ENCODE measurements at places on chromosomes 7 and 10. TPM values are rescaled to one million over a fixed set of nuclear protein-coding genes. Genes with fewer than 3 reads are reported as not detected.

GRCh38 chr10:7293378-7293920, 117.4 kb downstream of the SFMBT2 start:
- no peak for DNase-seq

GRCh38 chr10:36721871-36722270, 403.5 kb upstream of the ANKRD30A start:
- DNase-seq, result no peak

- no peak for DNase-seq
Measured at GRCh38 chr7:129501760-129502707, at the start of gene SMKR1. Gene SMKR1, plus strand, starts transcription at chr7:129502531. Its CDS starts 294 bp downstream, at chr7:129502825.

- no peak for DNase-seq
Measured at GRCh38 chr7:30743371-30744074, 8.4 kb upstream of the INMT start.

DNA sequence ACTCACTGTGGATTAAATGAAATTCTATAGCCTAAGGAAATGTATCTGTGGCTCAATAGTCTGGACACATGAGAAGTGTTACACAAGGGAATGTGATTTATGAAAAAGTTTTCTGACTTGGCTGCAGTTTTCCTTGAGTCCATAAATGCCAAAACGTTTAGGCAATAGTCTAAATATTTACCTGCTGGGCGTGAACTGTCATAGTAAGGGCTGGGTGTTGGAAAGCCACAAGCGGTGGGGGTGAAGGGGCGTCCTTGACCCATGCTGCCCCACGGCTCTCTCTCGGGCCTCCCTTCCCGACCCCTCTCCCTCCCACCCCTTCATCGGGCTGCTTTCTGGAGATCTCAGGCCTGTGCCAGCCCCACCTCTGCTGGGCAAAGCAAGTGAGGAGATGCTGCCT, 223.7 kb downstream of the BUB3 start:
- DNase-seq, result no peak

GRCh38 chr10:75978213-75978612, 546.8 kb downstream of the LRMDA start:
- DNase-seq, result no peak

DNA sequence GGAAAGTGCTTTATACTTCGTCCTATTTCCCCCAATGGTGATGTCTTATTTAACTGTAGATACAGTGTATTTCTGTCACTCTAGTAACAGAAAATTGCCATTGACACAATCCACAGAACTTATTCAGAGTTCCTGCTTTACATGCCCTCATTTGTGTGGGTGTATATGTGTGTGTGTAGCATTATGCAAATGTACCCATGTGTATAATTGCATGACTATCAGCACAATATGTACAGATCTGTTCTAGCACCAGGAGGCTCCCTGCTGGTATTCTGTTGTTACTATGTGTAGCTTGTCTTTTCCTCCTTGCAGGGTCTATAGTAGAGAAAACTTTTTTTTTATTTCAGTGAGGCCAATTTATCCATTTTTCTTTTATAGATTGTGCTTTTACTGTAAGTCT, 16.5 kb downstream of the CYP3A43 start:
- no peak for DNase-seq

GRCh38 chr10:60873758-60874157, 70.2 kb downstream of the RHOBTB1 start:
- DNase-seq, result no peak

GRCh38 chr7:140723006-140723405, 26.5 kb downstream of the NDUFB2 start:
- DNase-seq, result no peak

- DNase-seq, result peak; percentile 42
Measured at GRCh38 chr10:51860257-51860656, 160.9 kb upstream of the CSTF2T start.

DNA sequence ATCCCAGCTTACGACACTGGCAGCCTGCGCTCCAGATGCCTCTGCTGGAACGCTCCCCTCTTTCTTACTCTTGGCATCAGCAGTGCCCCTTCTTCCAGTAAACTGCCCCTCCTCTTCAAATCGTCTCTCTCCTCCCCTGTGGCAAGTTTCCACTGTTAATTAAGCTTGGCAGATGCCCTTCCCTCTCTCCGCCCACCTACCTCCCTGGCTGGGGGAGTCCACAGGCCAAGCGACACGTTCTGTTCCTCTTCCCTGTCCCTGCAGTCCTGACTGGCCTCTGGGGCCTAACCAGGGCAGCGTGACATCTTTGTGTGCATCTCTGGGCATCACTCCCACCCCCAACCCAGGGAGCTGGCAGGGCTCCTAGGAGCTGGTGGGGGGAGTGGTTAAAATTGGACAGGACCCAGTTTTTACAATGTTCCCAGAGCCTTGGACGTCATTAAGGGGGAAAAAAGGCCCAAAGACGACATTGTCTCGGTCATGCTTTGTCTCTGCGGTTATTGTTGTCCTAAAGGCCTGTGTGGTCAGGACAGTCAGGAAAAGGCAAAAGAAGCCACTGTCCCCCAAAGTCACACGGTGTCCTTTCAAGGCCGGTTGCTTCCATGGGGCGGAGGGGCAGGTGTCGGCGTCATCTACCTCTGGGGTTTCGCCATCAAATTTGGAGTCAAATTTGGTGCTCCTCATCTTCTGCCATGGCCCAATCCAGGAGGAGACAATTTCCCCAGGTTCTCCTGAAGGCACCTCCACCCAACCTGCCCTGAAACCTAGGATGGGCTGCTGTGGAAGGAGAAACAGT, 54.2 kb downstream of the DLG5 start:
- no peak for DNase-seq

GRCh38 chr10:107434201-107434600, 269.7 kb upstream of the SORCS1 start:
- no peak for DNase-seq

GRCh38 chr10:1360011-1360557, 303.9 kb downstream of the WDR37 start:
- no peak for DNase-seq

DNA sequence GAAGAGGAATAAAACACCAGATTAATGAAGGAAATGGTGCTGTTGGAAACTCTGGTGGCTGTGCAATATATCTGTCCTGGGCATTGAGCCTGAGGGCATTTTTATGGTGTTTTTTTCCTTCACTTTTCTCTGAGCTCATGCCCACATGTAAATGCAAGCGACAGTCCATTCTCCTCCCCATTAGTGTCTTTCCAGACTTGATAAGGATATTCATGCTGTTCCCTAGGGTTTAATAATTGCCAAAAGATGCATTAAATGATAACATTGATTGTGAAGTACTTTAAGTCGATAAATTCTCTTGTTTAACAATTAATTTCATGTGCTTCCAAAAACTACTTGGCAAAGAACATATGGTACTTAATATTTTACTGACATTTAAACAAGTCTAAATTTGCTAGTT, 384.7 kb downstream of the MDFIC start:
- DNase-seq, result no peak

DNA sequence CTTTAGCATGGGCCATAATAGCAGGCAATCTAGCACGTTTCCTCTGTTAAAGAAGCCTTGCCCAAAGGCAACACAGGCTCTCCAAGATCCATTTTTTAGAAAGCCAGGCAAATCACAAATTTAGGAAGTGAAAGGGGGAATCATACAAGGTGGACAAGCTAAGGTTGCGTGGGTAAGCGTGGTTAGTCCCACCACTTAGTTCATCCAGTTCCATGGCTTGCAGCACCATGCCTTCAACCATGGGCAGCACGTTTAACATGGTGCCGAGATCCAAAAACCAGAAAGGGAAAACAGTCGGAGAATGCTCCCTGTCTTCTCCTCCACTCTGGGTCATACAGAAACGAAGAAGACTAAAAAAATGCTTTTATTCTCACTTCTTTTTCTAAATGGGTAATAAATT, 234.4 kb upstream of the IMMP2L start:
- DNase-seq, result no peak

RNLS gene
- total RNA-seq, result 9.4 TPM

EPDR1 gene
- total RNA-seq, result 59.3 TPM

TRPV6 gene
- not detected for total RNA-seq

CUL2 gene
- total RNA-seq, result 11.8 TPM

GALNT17 gene
- 17.6 TPM for total RNA-seq

GIMAP8 gene
- total RNA-seq, result 13.4 TPM

FFAR4 gene
- not detected for total RNA-seq

VENTX gene
- 9.5 TPM for total RNA-seq

KEL gene
- total RNA-seq, result not detected

FGFR2 gene
- total RNA-seq, result 7.2 TPM
